ENCODE measurements at places on chromosomes 4 and X.

DNA sequence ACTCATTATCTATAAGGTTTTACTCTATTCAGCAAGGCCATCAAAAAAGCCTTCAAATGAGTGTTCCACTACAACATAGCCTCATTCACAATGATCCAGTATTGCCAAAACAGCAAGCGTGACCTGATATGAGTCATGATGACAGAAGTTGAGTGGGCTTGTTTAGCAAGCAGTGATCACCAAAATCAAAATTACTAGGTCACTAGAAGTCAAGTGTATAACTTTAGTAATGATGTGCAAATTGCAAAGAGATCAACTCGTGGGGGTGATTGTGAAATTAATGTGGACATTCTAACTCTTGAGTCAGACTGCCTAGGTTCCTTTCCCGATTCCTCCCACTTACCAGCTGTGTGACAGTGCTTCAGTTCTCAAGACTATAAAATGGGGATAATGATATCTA lies 124.5 kb downstream of the CHM start:
- peak; percentile 52 for DNase-seq

- DNase-seq, result peak; percentile 54
These were observed 30.0 kb downstream of the TLR2 start for GRCh38 chr4:153713866-153714646.

GRCh38 chr4:158860856-158861255 lies 92.0 kb downstream of the FNIP2 start:
- no peak for DNase-seq

GRCh38 chrX:17164941-17165340 lies 210.1 kb upstream of the NHS start:
- DNase-seq, result no peak

- DNase-seq, result no peak
These were observed 120.2 kb upstream of the PDE5A start for GRCh38 chr4:119748853-119749252.

GRCh38 chr4:147773261-147774184 lies 41.6 kb downstream of the ARHGAP10 start:
- DNase-seq, result peak; percentile 62

- peak; percentile 57 for DNase-seq
These were observed 34.0 kb upstream of the GYPA start for GRCh38 chr4:144174401-144175067.

GRCh38 chrX:107552930-107553329 lies 75.4 kb upstream of the PRPS1 start:
- peak; percentile 83 for DNase-seq

DNA sequence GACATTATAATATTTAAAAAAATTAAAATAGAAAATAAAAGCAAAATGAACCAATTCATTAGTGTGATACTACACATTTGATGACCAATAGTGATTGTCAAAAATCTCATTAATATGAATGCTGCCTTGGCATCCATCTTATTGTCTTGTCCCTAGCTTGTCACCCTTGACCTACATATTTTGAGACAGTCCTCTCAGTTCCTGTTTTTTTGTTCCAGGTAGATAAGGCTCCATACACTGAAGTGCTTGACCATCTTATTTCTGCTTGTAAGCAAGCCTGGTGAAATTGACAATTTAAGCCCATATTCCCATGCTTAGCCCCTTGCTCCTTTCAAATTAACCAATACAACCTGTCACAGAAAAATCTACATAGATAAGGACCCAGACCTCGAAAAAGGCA lies 534.0 kb upstream of the FMR1 start:
- DNase-seq, result no peak

GRCh38 chrX:56366901-56367300 lies 134.7 kb downstream of the KLF8 start:
- DNase-seq, result no peak

DNA sequence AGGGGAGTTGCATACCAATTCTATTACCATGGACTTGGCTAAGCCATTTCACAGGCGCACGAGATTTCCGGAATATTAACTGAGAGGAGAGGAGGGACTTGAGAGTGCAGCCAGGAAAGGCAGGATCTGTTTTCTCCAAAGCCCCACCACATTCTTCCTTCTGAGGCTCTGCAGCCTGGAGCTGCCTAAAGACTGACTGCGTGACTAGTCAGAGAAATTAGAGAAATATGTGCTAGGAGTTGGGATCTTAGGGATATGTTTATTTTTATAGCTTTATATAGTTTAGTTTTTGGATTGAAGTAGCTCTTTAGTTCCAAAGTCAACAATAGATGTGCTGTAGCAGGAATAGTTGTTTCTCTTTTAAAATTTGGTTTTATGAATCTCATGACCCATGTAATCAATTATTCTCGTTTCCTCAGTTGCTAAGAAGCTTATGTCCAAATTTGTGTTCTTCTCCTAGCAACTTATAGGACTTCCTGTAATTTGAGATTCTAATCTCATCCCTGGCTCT lies 300.1 kb upstream of the DDX53 start:
- no peak for DNase-seq

DNA sequence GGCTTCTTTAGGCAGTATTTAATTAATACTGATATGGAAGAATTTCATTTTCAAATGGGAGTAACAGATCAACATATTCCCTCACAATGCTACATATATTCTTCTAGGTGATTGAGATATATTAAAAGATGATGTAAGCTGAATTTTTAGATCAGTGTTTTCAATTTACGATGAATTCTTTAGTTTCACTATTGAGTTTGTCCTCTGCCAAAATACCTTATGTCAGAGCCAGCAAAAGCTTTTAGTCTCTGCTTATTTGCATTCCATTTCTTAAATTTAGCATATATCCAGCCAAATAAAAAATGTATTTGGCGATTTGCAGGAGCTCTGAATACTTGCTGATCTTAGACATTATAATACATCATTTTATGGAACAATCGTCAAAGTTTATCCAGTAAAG lies 144.3 kb downstream of the MOSPD2 start:
- DNase-seq, result no peak

- DNase-seq, result no peak
These were observed 106.4 kb upstream of the FTHL17 start for GRCh38 chrX:31178064-31178768.

GRCh38 chr4:72984351-72984750 lies 85.2 kb downstream of the COX18 start:
- no peak for DNase-seq

DNA sequence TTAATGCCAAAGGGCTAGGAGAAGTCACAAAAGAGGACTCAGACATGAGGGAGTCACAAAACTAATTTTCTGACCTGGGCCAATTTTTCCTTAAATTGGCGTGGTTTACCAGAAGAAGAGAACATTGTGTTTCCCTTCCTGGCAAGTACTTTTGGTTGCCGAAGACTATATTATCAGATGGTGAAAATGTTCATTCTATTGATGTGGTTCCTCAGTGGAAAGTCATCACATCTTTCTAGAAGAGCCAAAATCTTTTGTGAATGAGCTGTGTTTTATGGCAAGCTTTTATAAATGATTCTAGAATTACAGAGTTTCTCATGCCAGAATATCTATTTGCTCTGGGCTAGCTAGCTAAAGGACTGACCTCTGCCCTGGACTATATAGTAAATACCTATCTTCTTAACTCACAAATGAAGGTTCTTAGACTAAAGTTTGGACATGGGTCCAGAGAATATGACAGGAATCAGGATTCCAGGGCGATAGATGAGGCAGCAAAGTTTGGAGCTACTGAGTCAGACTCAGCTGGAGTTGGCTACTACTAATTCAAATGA lies 288.9 kb downstream of the IL1RAPL2 start:
- no peak for DNase-seq

DNA sequence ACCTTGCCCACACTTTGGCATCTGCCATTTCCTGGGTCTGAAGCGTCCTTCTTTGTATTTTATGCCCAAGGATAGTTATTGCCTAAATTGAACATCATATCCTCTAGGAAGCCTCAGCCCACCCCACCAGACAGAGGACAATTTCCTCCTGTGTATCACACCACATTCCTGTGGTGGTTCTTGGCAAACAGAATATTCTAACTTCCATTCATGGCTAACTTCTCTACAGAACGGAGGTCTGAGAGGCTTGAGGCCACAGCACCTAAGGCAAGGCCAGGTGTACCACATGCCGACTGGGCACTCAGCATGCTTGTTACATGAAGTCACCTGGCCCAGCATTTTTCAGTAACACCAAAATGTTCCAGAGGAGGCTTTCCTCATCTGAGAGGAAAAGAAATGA lies 42.4 kb downstream of the CD99L2 start:
- no peak for DNase-seq

GRCh38 chr4:52317981-52318380 lies 266.9 kb downstream of the SPATA18 start:
- no peak for DNase-seq

- DNase-seq, result no peak
These were observed 404 bp downstream of the PPP2R3B start for GRCh38 chrX:386239-386767.

GRCh38 chr4:77178560-77178959 lies 21.6 kb downstream of the CCNG2 start:
- DNase-seq, result no peak

DNA sequence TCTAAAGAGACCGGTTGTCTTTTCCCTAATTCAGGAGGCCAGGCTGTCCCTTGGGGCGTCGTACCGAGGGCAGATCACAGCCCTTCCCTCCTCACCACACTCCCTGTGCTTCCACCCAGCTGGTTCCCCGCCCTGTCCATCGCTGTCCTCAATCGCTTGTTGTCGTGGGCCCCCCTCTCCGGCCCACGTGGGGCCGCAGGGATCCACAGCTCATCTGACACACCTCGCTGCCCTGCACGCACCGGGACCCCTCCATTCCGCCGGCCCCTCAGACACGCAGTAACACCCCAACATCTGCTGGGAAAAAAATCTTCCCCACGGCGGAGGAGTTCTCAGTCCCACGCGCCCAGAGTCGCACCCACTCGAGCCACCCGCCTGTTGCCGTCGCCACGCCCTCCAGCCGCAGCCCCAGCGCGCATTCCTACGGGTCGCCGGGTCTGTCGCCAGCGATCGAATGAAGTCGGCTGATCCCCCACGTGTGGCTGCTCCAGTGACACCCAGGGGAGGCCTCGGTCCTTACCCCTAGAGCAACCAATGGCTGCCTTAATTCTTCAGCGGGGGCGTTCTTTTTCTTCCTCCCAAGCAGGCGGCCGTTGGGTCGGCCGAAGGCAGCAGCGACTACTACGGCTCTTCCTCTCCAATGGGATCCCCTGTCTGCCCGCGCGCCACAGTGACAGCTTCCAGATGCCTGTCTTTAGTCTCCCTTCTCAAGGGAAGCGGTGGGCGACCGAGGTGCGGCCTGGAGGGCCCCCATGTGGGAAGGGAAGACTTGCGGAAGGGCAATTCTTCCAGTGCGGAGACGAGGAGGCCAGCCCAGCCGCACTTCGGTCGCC lies 893 bp upstream of the SEPTIN11 start:
- DNase-seq, result peak; percentile 70

- no peak for DNase-seq
These were observed 98.9 kb downstream of the KLHL8 start for GRCh38 chr4:87121341-87122065.

Data from amniotic epithelial cell (primary cell).